ENCODE measurements at places on chromosomes 1 and 21.

- H3K27ac ChIP-seq, result no peak overlapping the region
- H3K36me3 ChIP-seq, result no peaks in the 10 kb centered on the region
- peaks cover 12% of the 10 kb centered on the region for H3K4me1 ChIP-seq
- no peak overlapping the region for H3K4me3 ChIP-seq
- no peaks in the 10 kb centered on the region for H3K27me3 ChIP-seq
- peak; percentile 24 for DNase-seq
These were observed 57.1 kb upstream of the ATP1B1 start for GRCh38 chr1:169049258-169049938.

GRCh38 chr1:202561240-202561639 lies 149.0 kb downstream of the SYT2 start:
- H3K27ac ChIP-seq, result no peak overlapping the region
- no peaks in the 10 kb centered on the region for H3K27me3 ChIP-seq

- peaks cover 10% of the 10 kb centered on the region for H3K27me3 ChIP-seq
- H3K4me3 ChIP-seq, result no peak overlapping the region
- no peak overlapping the region for H3K27ac ChIP-seq
These were observed 1.8 kb downstream of the BCAN start for GRCh38 chr1:156643778-156644092.

GRCh38 chr1:41766546-41766945 lies 152.2 kb downstream of the HIVEP3 start:
- no peak overlapping the region for H3K27ac ChIP-seq
- no peak overlapping the region for H3K4me3 ChIP-seq
- no peaks in the 10 kb centered on the region for H3K36me3 ChIP-seq
- DNase-seq, result no peak
